ENCODE measurements at places on chromosomes 7 and 10. TPM values are rescaled to one million over a fixed set of nuclear protein-coding genes. Genes with fewer than 3 reads are reported as not detected.

The C10orf105 gene
- total RNA-seq: 0.27 TPM

The GPRIN2 gene
- total RNA-seq: not detected

The CREB3L2 gene
- total RNA-seq: 41.5 TPM

The RSU1 gene
- 49.4 TPM for total RNA-seq

The LIPK gene
- total RNA-seq: not detected

The NPC1L1 gene
- total RNA-seq: 0.10 TPM

The TDRD1 gene
- 0.77 TPM for total RNA-seq

The GJC3 gene
- 0.37 TPM for total RNA-seq

The PITX3 gene
- total RNA-seq: not detected

The NANOS1 gene
- 3.3 TPM for total RNA-seq

The OR6B1 gene
- not detected for total RNA-seq

The LFNG gene
- total RNA-seq: 9.2 TPM

The C10orf67 gene
- total RNA-seq: 0.10 TPM

The MACC1 gene
- 0.06 TPM for total RNA-seq

The P4HA1 gene
- 41.0 TPM for total RNA-seq

The SNX10 gene
- total RNA-seq: 7.1 TPM

The HOXA6 gene
- total RNA-seq: not detected

The CCDC3 gene
- total RNA-seq: 8.7 TPM

The SPDYE2B gene
- total RNA-seq: not detected

The REEP3 gene
- total RNA-seq: 34.1 TPM

The ENTPD1 gene
- 18.5 TPM for total RNA-seq

The NPTX2 gene
- 2.0 TPM for total RNA-seq

The CALY gene
- not detected for total RNA-seq

The ADAM22 gene
- total RNA-seq: 3.1 TPM

The DUS4L gene
- total RNA-seq: 6.1 TPM

The FAM25G gene
- total RNA-seq: not detected

The DTX2 gene
- 11.4 TPM for total RNA-seq

The ADCYAP1R1 gene
- 1.0 TPM for total RNA-seq

The MUC3A gene
- 0.35 TPM for total RNA-seq

All from left cardiac atrium (tissue), 4 donors.